Fibroblast of the conjunctiva (primary cell): ENCODE measurements at places on chromosomes 3 and 15.

- no peak for DNase-seq
Observed at GRCh38 chr15:79406210-79406609, 25.9 kb upstream of the MINAR1 start.

GRCh38 chr3:150483226-150483625 lies 63.1 kb downstream of the SERP1 start:
- DNase-seq, result peak; percentile 66

GRCh38 chr3:76096836-76097588 lies 311.7 kb upstream of the ZNF717 start:
- no peak for DNase-seq

DNA sequence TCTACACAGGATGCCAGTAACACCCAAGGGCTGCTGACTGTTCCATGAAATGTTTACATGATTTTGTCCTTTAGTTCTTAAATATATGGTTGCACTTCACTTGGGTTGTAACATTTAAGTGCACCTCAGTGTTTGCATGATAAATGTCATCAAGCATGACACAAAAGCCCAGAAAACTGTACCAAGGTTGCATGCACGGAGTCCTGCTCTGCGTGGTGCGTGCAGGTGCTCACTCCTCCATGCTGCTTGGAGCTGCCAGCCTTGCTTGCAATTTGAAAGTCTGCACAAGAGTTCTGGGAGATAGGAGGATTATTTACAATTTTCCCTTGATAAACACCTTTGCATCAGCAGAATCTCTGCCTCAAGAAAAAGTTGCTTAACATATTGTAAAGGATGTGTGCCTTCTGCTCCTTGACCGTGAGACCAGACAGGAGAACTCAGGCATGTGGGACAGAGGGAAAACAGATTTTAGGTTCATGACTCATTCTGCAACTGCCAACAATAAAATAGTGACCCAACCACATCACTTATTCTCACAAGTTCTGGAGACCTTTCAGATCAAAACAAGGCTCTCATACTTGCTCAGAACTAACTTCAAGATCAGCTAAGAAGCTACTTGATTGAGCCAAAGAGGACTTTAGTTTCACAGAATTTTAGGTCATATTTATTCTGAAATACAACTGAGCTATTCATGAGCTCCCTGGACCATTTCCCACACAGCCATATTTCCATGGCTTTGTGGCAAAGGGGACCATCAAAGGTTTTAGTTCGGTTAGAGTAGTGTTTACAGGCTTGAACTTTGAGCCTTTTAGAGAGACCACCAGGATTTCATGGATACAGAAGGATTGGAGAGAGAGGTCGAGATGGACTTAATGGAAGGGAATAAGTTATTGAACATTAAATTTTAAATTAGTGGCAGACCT lies 128.4 kb upstream of the ZBED2 start:
- peak; percentile 30 for DNase-seq

GRCh38 chr15:64507293-64507802 lies 47.0 kb downstream of the ZNF609 start:
- DNase-seq, result no peak

DNA sequence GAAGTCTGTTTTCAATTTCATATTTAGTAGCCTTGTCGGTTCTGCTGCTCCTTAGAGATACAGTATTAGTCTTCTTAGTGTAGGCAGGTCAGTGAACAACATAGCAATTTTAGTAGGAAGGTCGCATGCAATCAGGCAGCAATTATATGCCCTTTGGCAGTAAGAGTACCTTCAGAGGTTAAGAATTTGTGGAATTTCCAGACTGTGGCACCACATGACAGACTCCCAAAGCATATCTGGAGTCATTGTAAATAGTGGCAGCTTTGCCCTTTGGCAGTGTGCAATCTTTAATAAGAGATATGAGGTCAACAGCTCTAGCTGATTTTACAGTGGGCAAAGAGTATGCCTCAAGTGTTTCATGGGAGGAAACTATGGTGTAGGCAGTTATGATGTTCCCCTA lies 1532.5 kb upstream of the CADM2 start:
- no peak for DNase-seq

- no peak for DNase-seq
Observed at GRCh38 chr3:40873476-40873875, 325.8 kb upstream of the CTNNB1 start.

DNA sequence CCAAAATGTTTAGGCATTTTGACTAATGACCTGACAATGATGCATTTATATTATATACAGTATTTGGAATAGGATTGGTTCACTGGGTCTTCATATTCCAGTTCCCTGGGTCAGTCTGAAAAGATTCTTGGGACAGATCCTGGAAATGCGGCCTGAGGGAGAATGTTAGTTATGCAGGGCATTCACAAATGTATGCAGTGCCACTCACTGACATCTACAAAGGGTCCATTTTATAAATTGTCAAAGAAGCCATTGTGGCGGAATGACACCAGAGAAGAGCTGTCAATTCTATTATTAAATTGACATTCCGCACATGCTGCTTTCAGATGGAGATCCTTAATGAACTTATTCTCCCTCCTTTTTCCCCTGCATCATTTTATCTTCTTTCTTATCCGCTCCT lies 176.6 kb downstream of the VGLL3 start:
- no peak for DNase-seq

DNA sequence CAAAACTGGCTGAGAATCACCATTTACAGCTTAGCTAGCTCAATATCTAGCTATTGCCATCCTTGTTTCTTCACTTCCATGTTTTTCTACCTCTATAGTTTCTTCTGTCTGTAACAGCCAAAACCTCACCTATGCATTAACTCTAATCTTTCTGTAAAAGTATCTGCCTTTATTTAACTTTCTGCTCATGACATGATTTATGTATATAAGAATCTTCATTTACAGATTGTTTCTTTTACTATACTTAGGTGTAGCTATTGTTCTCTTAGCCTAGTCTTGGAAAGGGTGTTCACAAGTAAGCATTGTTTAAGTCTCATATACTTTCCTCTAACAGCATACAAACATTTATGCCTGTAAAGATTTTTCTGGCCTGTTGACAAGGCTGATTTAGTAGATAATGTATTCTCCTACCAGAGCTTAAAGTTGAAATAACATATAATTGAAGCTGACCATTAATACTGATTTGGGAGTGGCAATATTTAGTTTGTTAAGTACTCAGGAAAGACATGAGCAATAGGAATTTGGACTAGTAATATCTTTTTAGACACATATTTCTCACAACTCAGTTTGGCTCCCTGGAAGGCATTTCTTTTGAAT lies 9.4 kb downstream of the FILIP1L start:
- DNase-seq, result no peak

- peak; percentile 99 for DNase-seq
Observed at GRCh38 chr3:138774529-138775253, 60.0 kb downstream of the PIK3CB start.

- no peak for DNase-seq
Observed at GRCh38 chr15:62795171-62795570, 247.4 kb upstream of the TPM1 start.

- no peak for DNase-seq
Observed at GRCh38 chr15:55736756-55737155, 6.2 kb downstream of the PRTG start.

DNA sequence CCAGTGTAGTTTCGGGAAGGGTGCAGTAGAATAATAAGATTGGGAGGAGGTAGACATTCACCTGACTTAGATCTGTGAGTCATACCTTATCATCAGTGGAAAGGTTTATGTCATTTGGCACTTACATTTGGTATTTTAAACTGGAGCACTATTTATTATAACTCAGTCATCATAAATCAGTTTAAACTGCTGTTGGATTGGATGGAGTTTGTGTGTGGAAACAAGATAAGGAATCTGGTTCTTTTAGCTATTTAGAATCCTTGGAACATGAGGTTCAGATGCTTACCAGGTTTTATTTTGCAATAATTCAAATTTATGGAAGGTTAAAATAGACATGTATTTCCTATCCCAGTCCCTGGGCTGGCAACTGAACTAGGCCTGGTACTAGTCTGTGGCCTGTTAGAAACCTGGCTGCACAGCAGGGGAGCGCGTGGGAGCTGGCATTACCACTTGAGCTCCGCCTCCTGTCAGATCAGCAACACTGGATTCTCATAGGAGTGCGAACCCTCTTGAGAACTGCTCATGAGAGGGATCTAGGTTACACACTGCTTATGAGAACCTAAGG lies 34.5 kb downstream of the ZFAND6 start:
- DNase-seq, result no peak

DNA sequence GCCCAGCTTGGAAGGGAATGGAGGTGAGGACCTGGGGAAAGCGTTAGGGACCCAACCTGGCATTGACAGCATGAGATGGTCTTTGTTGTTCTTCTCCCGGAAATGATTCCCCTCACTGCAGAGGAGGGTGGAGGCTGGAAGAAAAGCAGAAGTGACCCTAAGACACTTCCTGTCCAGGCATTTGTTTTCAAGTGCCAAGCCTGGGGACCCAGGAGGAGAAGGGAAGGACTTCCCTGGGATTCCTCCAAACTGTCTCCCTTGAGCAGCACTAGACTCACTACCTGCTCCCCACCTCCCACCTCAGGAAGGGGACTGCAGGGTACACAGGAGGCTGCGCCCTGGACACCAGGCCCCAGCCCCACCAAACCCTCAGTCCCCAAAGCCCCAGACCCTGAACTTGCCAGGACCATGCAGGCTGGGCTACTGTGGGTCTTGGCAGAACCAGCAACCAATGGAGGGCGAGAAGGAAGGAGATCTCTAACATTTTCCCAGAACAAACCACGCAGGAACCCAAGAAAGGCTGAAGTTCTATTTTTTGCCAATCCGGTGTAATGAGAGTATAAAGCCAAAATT lies 9.8 kb upstream of the VIPR1 start:
- no peak for DNase-seq

DNA sequence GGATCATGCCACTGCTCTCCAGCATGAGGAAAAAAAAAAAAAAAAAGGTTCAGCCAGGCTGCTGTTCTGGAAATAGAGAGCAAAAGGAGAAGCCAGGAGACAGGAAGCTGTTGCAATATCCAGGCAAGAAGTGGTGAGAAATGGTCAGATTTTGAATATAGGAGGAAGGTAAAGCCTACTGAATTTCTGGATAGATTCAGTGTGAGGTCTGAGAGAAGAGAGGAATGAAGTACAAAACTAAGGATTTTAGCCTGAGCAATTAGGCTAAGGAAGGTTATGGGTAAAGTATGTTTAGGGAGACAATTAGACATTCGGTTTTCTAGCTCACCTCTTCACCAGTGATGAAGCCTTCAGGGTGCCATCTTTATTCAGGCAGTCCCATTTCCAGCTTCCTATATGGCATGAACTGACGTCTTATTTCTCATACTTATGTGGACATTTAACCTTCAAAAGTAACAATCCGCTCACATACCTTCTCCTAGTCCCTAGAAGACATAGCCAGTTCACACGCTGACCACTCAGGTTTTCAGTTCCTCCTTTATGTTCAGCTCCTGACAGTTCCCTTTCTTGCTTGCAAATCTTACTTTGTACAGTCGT lies 57.2 kb downstream of the KIF9 start:
- peak; percentile 27 for DNase-seq

GRCh38 chr3:74089814-74090213 lies 465.1 kb upstream of the PDZRN3 start:
- no peak for DNase-seq

- DNase-seq, result no peak
Observed at GRCh38 chr3:188729422-188729821, 442.3 kb upstream of the TPRG1 start.
